ENCODE measurements at places on chromosomes 2 and 18.

DNA sequence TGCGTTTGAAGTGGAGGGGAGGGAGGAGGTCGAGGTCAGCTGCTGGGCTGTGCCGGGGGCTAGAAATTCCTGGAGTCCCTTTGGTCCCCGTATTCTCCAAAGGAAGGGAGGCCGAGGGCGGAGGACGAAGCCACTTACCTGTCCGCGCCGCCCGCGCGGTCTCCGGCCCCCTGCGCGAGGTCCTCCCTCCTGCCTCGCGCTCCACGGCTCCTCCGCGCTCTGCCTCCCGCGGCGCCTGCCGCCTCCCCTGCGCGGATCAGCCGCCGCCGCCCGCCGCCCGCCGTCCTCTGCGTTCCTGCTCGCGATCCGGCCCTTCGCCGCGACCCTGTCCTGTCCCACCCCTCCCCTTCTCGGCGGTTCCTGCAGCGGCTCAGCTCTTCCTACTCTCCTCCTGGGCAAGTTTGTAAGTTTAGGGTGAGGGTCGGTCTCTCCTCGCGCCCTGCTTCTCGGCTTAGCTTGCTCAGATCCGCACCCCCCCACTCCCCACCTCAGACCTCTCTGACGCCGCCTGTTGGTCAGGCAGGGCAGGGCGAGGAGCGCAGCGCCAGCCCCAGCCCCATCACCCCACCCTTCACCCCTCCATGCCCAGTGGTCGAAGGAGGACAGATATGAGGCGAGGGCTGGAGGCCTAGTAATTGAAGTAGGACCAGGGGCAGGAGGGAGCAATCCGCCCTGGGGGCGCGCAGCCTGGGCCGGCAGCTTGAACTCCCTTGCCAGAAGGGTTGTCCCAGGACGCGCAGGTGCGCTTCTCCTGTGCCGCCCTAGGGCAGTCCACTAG is 9.7 kb upstream of the SKOR2 start:
- peaks cover 96% of the 10 kb centered on the region for H3K27me3 ChIP-seq
- H3K4me1 ChIP-seq = peaks cover 2% of the 10 kb centered on the region
- H3K4me3 ChIP-seq = no peak overlapping the region
- H3K27ac ChIP-seq = no peak overlapping the region

DNA sequence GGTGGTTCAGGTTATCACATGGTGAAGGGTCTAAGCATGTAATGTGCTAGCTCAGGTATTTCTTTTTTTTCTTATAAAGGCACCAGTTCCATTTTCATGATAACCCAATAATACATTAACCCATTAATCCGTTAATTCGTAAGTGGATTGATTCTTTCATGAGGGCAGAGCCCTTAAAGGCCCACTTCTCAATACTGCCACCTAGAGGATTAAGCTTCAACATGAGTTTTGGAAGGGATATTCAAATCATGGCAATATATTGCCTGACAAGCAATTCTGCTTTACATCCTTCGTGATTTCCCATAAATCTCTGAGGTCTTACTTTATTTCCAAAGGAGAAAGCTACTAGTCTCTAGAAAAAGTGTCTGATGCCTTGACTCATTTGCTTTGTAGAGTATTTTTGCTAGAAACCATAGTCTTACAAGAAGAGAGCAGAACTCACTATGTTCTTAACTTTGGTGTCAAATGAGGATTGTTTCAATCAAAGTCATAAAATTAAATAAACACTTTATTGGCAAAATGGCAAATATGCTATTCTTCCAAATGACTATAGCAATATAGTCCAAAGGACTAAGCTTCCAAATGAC is 271.3 kb downstream of the KCNS3 start:
- no peak for DNase-seq
- H3K4me1 ChIP-seq = no peaks in the 10 kb centered on the region
- H3K27ac ChIP-seq = no peak overlapping the region
- no peak overlapping the region for H3K4me3 ChIP-seq

DNA sequence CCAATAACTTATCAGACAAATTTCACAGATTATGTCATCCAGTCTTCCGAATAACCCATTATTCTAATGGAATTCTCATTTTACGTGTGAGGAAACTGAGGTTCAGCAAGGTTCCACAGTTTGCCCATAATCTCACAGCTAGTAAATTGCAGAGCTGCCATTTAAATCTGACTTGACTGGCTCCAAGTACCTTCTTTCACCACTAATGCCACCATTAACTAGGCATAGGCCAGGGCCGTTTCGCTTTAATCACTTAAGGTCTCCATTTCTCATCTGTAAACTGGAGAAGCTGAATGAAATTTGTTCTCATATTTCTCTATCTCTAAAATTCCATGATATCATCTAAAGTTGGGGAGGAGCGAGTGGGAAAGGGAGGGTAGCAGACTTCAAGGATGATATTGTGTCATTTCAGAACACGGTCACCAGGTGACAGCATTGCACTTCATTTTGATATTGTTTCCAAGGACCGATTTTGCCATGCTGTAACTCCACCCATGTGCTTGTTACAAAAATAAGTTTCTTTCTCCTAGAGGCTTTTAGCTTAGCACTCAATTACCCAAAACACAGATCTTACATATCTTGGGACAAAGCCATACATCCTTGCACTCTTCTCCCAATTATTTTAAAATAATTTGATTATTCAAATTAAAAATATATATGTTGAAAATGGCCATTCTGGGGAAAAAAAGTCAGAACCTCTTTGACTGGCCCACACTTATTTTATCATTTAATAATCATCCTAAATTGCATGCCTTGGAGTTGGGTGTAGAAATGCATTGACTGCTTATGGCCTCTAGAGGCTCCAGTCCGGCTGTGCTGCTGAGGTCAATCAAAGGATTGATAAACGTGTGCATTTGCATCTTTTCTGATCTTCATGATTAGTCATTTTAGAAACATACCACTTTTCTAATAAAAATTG is 123.8 kb downstream of the AKAIN1 start:
- no peak overlapping the region for H3K4me3 ChIP-seq
- DNase-seq = no peak
- H3K27me3 ChIP-seq = peaks cover 9% of the 10 kb centered on the region
- H3K4me1 ChIP-seq = no peaks in the 10 kb centered on the region
- no peaks in the 10 kb centered on the region for H3K36me3 ChIP-seq
- H3K27ac ChIP-seq = no peak overlapping the region

DNA sequence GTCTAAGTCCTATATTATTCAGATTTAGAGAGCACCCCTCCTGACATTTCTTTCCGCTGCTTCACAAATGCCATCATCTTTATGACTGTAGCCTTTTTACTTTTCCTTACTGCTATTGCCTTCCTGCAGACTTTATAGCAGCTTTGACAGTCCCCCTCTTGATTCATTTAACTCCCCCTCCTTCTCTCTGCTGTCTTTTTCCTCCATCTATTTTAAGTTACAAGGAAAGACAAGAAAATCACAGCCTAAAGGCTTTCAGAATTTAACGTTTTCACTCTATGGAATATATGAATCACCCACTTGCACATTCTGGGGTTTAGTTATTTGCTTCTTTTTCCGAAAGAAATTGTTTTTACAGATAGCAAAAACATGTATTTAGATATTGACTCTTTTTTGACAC is 183.4 kb upstream of the SETBP1 start:
- no peak for DNase-seq
- H3K4me3 ChIP-seq = no peak overlapping the region
- H3K4me1 ChIP-seq = no peaks in the 10 kb centered on the region
- H3K27ac ChIP-seq = no peak overlapping the region

- H3K4me1 ChIP-seq = peaks cover 18% of the 10 kb centered on the region
- H3K27me3 ChIP-seq = no peaks in the 10 kb centered on the region
- H3K36me3 ChIP-seq = peaks cover 13% of the 10 kb centered on the region
- DNase-seq = no peak
Observed at GRCh38 chr2:85584857-85585780, 888 bp downstream of the VAMP5 start.

Data from progenitor cell of endocrine pancreas (in vitro differentiated cells).